Activated CD4-positive, alpha-beta T cell treated with anti-CD3 and anti-CD28 coated beads, Interleukin-2, Interleukin-6, amounts not matched to agents 100 ng/mL and 50 ng/mL, durations not matched to agents 16 hours and 8 hours (primary cell): ENCODE measurements at places on chromosomes 16 and 17.

DNA sequence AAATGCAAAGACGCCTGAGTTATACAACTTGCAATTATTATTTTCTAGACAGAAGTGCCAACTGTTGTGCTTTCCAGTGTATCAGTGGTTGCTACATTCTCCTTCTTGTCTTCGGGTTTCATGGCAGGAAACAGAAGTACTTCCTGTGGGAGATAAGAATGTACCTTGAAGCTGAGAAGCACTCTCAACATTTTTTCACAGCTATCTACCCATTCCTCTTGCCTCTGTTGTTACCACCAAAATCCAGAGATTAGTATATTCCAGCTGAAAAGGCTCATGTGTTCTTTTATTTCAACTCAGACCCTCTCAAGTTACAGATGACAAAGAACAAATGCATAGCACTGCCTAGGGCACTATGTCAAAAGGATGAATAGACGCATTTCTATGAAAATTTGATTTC, 4.8 kb upstream of the ADAT1 start:
- DNase-seq = no peak

GRCh38 chr17:57481910-57482391, 225.6 kb downstream of the MSI2 start:
- no peak for DNase-seq

- no peak for DNase-seq
Measured at GRCh38 chr16:4337540-4338088, 13.5 kb downstream of the PAM16 start.

DNA sequence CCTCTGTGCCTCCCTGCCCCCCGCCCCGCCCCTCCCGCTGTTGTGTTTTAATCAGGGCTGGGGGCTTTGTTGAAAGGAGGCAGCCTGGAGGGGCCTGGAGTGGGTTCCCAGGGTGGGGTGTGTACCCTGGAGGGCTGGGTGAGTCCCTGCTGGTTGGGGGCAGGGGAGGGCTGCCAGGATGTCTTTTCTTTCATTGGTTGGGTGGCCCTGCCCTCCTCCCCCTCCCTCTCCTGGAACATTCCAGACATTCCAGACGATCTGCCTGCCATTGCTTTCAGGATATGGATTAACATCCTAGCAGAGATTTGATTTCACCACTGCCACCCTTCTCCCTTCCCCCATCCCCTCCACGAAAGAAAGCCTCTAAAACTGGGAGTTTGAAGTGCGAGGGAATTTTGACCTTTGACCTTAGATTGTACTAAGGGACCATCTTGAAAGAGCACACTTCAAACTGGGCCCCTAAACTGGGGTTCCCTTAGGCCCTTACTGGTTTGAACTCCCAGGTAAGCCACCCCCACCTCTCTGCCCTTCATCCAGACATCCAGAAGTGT, 25.3 kb downstream of the IGF2BP1 start:
- DNase-seq = no peak

DNA sequence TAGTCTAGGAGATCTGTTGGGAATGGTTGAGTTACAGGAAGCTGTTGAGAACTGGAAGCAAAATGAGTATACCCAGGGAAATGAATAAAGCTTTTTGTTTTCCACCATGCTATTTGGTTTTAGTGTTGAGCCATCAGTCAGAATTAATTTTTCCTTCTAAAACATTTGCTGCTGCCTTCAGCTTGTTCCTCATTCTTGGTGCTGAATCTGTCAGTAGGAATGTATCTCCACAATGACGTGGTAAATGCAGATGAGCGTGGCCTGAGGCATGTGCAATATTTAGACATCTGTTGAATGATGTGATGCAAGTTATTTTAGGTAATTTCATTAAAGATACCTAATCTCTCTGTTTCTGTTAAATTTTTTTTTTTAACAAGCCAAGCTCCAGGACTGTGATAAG, 10.9 kb downstream of the HAPSTR1 start:
- DNase-seq = no peak

GRCh38 chr17:76248013-76248782, 7.9 kb upstream of the RNF157 start:
- no peak for DNase-seq

DNA sequence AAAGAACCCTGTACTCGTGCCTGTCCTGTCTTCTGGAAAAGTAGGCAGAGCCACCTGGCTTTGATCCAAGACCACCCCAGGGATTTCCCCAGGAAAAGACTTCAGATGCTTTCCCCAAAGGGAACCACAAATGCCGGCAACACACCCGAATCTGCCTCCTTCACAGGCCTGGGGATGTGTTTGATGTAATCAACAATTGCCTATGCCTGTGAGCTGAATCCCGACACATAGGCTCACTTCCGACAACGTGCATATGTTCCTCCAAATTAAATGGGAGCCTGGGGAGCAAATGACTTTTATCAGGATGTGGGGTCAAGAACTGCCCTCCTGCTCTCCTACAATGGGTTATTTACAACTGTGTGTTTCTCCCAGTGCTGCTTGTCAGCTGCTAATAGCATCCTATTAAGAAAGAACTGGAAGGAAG, 535.2 kb upstream of the CDH11 start:
- DNase-seq = no peak

- no peak for DNase-seq
Measured at GRCh38 chr17:71869841-71870545, 250.8 kb upstream of the SOX9 start.

DNA sequence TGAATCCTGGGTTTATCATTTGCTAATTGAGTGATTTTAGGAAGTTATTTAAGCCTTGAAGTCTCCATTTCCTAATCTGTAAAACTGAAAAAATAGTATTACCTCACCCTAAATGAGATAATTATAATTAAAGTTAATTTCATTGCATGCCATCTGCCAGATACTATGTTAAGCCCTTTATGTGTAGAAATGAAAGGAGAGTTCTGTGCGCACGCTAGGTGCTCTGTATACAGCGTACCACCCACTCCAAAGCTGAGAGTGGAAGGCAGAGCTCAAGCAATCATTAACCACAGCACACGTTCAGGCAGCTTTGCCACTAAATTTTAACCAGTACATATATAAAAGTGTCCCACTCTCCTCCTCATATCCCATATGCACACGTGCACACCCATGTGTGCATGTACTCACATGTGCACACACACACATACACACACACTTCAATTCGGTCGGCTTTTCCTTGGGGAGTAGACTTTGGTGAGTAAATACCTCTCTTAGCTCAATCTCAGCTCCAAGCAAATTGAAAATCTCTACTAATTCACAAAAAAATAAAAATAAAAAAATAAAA, 204.8 kb downstream of the GRIN2A start:
- DNase-seq = no peak

DNA sequence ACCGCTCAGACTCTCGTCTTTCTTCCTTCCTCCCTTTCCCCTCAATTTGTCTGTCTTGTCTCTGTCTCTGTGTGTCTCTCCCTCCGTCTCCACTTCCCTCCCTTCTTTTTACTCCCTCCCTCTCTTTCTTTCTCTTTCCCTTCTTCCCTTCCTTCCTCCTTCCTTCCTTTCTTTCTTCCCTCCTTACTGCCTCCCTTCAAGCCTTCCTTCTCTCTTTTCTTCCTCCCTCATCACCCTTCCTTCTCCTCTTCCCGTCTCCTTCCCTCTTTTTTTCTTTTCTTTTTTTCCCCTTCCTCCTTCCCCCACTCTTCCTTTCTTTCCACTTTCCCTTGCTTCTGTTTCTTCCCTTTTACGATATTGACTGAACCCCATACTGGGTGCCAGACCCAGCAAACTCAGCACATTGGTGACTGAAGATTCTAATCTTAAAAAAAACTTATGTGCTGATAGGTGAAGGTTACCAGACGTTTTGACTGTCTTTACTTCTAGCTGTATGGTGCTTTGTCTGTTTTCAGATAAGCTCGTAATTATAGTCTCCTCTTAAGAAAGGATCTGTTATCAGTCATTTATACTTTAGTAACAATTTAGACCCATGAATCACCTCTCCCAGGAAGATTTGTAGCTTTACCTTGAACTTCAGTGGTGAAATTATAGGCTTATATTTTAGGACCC, 481 bp upstream of the BRD7 start:
- DNase-seq = no peak
